ENCODE measurements at places on chromosomes 6 and 20. TPM values are rescaled to one million over a fixed set of nuclear protein-coding genes. Genes with fewer than 3 reads are reported as not detected.
A peak's percentile ranks its signal among the peaks of the same experiment; 100 is the strongest.

- H3K36me3 ChIP-seq = no peaks in the 10 kb centered on the region
- no peak overlapping the region for H3K27ac ChIP-seq
- no peaks in the 10 kb centered on the region for H3K4me1 ChIP-seq
Measured at GRCh38 chr6:53827531-53827930, 32.7 kb downstream of the LRRC1 start.

DNA sequence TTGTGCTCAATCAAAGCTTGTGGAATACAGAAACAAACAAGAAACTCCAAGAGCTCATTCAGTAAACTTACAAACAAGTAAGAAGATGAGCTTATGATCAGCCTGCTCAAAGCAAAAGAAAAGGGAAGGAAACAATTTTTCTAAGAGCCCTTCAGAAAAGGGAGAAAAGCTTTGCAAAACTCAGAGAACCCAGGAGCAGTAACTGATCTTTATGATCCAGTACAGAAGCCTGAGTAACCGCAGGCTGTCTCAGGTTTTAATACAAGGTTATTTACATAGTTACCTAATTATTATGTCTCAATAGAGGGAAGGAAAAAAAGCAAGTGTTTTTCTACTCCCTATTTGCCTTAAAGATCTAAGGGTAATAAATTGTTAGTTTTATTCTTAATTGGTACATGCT, 226.5 kb downstream of the MAFB start:
- H3K36me3 ChIP-seq = no peaks in the 10 kb centered on the region
- no peak overlapping the region for H3K27ac ChIP-seq
- no peaks in the 10 kb centered on the region for H3K27me3 ChIP-seq
- no peak overlapping the region for H3K4me3 ChIP-seq
- H3K4me1 ChIP-seq = peaks cover 3% of the 10 kb centered on the region
- DNase-seq = no peak

The KCNK16 gene
- not detected for polyA plus RNA-seq

DNA sequence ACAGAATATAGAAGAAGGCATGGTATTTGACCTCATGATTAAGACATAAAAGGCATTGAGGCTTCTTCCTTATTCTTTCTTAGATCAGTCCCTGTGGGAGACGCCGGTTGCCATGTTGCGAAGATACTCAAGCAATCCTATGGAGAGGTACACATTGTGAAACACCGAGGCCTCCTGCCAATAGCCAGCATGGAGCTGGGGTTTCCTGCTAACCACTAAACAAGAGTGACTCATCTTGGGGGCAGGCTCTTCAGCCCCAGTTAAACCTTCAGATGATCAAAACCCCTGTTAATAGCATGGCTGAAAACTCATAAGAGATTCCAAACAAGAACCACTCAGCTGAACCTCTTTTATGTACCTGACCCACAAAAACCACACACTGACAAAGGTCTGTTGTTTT, 478.8 kb downstream of the CD83 start:
- no peaks in the 10 kb centered on the region for H3K36me3 ChIP-seq
- H3K27me3 ChIP-seq = no peaks in the 10 kb centered on the region
- no peaks in the 10 kb centered on the region for H3K4me1 ChIP-seq
- H3K27ac ChIP-seq = no peak overlapping the region

DNA sequence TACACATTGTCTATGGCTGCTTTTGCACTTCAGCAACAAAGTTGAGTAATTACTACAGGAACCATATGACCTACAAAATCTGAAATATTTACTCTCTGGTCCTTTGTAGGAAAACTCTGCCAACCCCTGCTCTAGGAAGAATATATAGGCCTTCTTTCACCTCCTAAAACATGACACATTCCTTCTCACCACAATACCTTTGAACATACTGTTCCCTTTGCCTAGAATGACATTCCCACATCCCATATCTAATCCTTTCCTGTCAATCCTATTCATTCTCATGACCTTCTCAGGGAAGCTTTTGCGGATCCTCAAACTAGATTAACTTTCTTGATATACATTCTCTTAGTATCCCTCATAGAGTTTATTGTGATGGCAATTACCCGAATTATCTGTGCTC, 18.0 kb upstream of the NCOA6 start:
- no peaks in the 10 kb centered on the region for H3K4me1 ChIP-seq
- no peak overlapping the region for H3K4me3 ChIP-seq
- H3K36me3 ChIP-seq = no peaks in the 10 kb centered on the region
- DNase-seq = no peak
- no peaks in the 10 kb centered on the region for H3K27me3 ChIP-seq

DNA sequence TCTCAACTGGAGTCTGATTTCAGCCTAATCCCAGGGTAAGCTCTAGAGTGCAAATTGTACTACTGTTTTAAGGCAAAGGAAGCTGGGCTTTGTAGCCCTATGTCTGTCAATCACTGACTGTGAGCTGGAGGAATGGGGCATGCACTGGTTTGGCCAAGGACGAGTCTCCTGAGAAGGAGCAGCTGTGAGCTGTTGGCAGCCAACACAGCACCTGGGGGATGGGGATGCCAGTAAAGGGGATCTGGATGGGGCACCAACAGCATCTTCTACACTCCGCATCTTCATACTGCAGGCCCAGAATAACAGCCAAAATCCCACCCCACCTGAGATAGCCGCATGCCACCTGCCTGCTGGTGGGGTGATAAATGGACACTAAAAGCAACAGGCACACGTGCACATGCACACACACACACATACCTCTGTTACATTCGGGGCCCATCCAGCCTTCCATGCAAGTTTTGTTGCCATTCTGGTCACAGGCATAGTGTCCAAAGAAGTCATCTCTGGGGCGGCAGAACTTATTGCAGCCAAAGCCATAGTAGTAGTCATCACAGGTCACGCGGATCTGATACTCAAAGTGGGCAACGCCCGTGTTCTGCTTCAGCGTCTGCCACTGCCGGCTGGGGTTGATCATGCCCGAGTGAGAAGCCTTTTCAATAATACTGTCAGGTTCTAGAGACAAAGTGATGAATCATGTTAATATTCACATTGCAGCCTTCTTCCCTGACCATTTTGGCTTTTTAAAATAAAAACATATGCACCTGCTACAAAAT, 15.6 kb downstream of the JAG1 start:
- H3K4me1 ChIP-seq = peaks cover 26% of the 10 kb centered on the region
- DNase-seq = no peak
- H3K27me3 ChIP-seq = no peaks in the 10 kb centered on the region
- peak overlapping the region; percentile 77 for H3K27ac ChIP-seq
- peaks cover 8% of the 10 kb centered on the region for H3K36me3 ChIP-seq

GRCh38 chr6:123619156-123619555, 17.6 kb downstream of the TRDN start:
- H3K27ac ChIP-seq = no peak overlapping the region
- no peak for DNase-seq
- no peaks in the 10 kb centered on the region for H3K27me3 ChIP-seq
- H3K4me1 ChIP-seq = no peaks in the 10 kb centered on the region
- no peaks in the 10 kb centered on the region for H3K36me3 ChIP-seq
- H3K4me3 ChIP-seq = no peak overlapping the region

The OR14J1 gene
- not detected for polyA plus RNA-seq

DNA sequence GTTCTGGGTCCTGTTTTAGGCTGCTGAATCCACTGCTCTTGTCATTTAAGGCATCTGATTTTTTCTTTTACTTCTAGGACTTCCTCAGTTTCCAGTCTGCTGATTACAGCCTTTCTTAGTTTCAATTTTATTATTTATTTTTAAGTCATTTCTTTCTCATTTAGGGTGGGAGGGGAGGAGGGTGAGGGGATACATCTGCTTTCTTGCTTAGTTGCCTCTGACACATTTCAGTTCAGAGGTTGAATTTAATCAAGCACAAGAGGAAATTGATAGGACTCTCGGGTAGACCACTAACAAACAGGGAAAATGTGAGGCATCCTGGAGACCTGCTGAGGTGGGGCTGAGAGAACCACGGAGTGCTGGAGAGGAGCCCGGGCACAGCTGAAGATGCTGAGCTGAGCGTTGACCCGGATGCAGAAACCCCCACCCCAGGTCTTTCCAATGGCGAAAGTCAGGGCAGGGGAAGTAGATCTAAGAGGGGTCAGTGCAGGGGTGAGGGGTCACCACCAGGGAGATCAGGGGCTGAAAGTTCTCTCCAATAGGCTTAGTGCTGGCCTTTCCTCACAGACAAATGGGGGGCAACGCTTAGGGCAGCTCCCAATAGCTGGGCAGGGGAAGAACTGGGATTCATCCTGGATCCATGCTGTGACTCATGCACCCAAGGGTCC, 7.6 kb upstream of the TREML2 start:
- no peaks in the 10 kb centered on the region for H3K4me1 ChIP-seq
- H3K27me3 ChIP-seq = no peaks in the 10 kb centered on the region
- no peak overlapping the region for H3K4me3 ChIP-seq

The SLC16A10 gene
- polyA plus RNA-seq = 0.12 TPM

- H3K4me1 ChIP-seq = peaks cover 9% of the 10 kb centered on the region
- no peaks in the 10 kb centered on the region for H3K36me3 ChIP-seq
- peak overlapping the region; percentile 39 for H3K27ac ChIP-seq
- no peak for DNase-seq
- H3K27me3 ChIP-seq = no peaks in the 10 kb centered on the region
- H3K4me3 ChIP-seq = no peak overlapping the region
Measured at GRCh38 chr6:27847706-27848105, 64.5 kb downstream of the OR2B2 start.

DNA sequence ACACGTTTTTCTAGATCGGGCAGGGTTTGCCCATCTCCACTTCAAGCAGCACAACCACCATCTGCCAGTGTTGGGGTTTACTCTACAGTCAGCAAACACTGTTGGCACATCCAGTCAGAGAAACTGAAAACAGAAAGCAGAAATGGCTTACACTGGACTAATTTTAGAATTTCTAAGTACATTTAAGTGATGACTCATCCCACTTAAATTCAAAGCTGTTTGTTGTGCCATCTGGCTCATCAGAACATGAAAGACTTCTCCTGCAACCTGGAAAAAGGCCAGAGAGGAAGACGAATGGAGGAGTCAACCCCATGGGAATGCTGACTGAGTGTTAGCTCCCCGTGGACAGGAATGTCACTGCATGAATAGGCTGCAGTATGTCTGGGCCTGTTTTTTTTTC, 21.8 kb downstream of the FAM209B start:
- peaks cover 45% of the 10 kb centered on the region for H3K27me3 ChIP-seq
- H3K36me3 ChIP-seq = no peaks in the 10 kb centered on the region
- no peak overlapping the region for H3K4me3 ChIP-seq
- H3K27ac ChIP-seq = no peak overlapping the region
- H3K4me1 ChIP-seq = no peaks in the 10 kb centered on the region

Measured in SK-N-SH (cell line).